Femur (tissue), 1 donor: ENCODE measurements at places on chromosomes 3 and 15.

GRCh38 chr3:65338571-65338970 is 650.8 kb upstream of the ADAMTS9 start:
- no peak for DNase-seq

GRCh38 chr15:62047282-62047827 is 12.9 kb downstream of the VPS13C start:
- DNase-seq, result no peak

- no peak for DNase-seq
Measured at GRCh38 chr3:119548341-119548740, 11.1 kb downstream of the CD80 start.

DNA sequence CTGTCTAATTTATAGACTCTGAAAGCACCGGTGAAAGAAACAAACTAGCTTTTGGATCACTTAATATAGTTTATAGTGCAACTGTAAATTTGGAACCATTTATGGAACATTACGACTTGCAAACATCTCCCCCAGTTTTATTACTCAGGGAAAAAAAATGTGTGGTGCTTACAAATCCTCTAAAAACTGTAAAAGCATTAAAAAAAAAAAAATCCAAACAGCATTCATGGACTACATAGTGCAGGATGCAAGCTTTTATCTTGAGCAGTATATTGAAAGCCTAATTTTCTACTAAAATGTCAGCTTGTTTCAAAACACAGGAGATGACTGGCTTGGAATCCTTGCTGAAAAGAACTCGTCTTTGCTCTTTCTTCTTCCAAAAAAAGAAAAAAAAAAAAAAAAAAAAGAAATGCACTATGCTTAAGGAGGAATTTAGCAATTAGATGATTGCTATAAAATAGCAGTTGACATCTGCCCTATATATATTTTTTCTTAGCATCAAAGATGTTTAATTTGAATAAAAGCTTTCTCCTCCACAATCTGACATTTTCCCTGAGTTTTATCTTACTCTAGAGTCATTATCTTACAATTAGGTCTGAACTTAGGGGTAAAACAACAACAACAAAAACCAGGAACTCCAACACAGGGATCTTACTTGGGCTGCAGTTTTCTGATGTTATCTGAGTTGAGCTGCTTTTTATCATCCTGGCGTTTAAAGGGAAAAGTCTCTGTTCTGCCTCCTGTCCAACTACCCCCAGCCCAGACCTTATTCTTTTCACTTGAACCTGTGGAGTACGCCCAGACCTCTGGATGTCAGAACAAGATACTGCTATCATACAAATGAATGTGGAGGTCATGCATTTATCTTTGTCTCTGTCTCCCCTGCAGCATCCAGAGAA is 62.6 kb upstream of the PDZRN3 start:
- no peak for DNase-seq

DNA sequence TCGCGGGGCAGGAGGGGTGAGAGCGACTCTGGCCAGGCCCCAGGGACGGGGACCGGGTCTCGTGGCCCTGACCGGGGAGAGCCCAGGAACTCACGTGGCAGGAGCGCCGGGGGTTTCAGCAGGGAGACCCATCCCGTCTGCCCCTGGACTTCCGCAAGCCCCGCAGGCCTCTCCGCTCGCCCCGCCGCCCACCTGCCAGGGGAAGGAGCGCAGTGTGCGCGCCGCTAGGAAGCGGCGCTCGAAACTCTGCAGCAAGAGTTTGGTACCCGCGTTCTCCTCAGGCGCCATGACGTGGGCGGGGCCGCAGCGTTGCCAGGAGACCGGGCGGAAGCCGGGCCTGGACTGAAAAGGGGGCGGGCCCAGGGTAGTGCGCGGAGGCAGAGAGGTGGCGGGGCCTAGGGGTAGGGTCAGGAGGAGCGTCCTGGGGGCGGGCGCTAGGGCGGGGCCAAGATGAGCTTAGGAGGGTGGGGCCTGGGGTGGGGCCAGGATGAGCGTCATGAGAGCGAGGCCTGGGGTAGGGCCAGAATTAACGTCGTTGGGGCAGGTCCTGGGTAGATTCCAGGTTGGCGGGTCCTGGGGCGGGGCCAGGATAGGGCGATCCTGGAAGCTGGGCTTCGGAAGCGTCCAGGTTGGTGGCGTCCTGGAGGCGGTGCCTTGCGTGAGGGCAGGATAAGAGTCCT is 29.7 kb downstream of the ALG1L2 start:
- peak; percentile 99 for DNase-seq

DNA sequence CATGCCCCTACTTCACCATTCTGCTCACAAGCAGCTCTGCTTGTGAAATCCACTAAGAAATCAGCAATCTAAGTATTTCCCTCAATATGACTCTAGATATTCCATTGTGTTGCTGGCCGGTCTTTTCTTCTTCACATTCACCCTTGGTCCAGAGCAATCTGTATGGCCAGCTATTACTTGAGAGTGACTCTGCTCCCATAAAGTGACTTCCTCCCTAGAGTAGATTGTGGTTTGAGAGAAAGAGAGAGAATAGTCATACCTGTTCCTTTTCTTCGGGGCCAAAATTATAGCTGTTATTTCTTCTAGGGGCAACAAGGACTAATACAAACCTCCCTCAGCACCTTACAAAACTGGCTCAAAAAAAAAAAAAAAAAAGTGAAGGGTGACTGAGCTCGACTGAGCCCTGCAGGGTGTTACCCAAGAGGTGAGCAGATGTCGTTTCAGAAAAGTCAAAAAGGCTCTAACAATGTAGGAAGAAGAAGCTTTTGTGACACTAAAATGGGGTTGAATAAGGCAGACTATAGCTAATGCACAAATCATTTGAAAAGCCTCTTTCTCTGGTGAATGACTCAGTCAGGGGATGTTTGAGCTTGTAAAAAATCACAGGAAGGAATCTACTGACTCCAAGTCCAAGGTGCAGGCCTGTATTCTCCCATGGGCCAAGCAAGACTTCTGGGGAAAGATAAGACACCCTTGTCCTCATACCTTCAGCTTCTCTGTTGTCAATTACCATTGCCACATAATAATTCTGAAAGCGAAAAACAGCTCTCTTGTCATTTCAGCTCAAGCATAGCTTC is 161.0 kb upstream of the SLC24A5 start:
- no peak for DNase-seq
